ENCODE measurements at places on chromosomes 13 and 19. TPM values are rescaled to one million over a fixed set of nuclear protein-coding genes. Genes with fewer than 3 reads are reported as not detected.

The LGALS7B gene
- total RNA-seq: not detected

GRCh38 chr13:48901781-48902180, 73.9 kb upstream of the FNDC3A start:
- no peak overlapping the region for H3K4me3 ChIP-seq
- H3K27me3 ChIP-seq: no peaks in the 10 kb centered on the region
- H3K27ac ChIP-seq: no peak overlapping the region
- H3K4me1 ChIP-seq: no peaks in the 10 kb centered on the region

DNA sequence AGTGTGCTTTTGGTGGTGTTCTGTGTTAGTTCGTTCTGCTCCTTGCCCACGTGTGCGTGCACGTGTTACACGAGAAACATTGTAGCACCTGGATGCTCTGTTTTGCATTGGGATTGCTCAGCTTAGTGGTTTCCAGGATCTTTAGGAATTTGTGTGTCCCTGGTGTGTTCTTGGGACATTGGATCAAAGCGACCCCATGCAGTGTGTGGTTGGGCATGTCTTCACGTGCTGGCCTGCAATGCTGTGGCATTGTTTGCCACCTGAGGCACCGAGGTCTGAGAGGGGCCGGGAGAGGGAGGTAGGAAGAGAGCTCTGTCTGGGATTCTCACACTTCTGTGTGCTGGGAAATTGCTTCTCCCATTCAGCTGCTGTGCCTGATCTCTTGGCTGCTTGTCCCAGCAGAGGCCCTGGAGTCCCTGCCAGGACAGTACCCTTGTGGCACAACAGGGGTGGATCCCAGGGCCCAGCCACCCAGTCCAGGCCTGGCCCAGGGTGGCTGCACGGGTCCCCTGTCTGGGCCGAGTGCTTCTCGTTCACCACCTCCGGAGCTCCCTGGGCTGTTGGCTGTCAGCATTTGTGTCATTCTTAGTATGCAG, 11.3 kb downstream of the PLEKHJ1 start:
- H3K4me1 ChIP-seq: no peaks in the 10 kb centered on the region
- H3K36me3 ChIP-seq: peaks cover 3% of the 10 kb centered on the region
- no peak overlapping the region for H3K27ac ChIP-seq
- H3K27me3 ChIP-seq: no peaks in the 10 kb centered on the region
- DNase-seq: no peak
- H3K4me3 ChIP-seq: no peak overlapping the region

GRCh38 chr19:13425151-13425550, 81.1 kb downstream of the CACNA1A start:
- peaks cover 7% of the 10 kb centered on the region for H3K4me1 ChIP-seq
- no peaks in the 10 kb centered on the region for H3K27me3 ChIP-seq
- no peak overlapping the region for H3K27ac ChIP-seq
- no peaks in the 10 kb centered on the region for H3K36me3 ChIP-seq
- peak; percentile 38 for DNase-seq

- DNase-seq: no peak
- no peaks in the 10 kb centered on the region for H3K27me3 ChIP-seq
- no peak overlapping the region for H3K4me3 ChIP-seq
- H3K27ac ChIP-seq: no peak overlapping the region
- H3K36me3 ChIP-seq: no peaks in the 10 kb centered on the region
- H3K4me1 ChIP-seq: no peaks in the 10 kb centered on the region
Observed at GRCh38 chr13:52835071-52835839, 13.2 kb downstream of the PCDH8 start.

- no peak for DNase-seq
- H3K4me3 ChIP-seq: no peak overlapping the region
- H3K4me1 ChIP-seq: no peaks in the 10 kb centered on the region
- H3K27me3 ChIP-seq: no peaks in the 10 kb centered on the region
- no peak overlapping the region for H3K27ac ChIP-seq
- no peaks in the 10 kb centered on the region for H3K36me3 ChIP-seq
Observed at GRCh38 chr19:48244281-48244680, 11.4 kb downstream of the CARD8 start.

DNA sequence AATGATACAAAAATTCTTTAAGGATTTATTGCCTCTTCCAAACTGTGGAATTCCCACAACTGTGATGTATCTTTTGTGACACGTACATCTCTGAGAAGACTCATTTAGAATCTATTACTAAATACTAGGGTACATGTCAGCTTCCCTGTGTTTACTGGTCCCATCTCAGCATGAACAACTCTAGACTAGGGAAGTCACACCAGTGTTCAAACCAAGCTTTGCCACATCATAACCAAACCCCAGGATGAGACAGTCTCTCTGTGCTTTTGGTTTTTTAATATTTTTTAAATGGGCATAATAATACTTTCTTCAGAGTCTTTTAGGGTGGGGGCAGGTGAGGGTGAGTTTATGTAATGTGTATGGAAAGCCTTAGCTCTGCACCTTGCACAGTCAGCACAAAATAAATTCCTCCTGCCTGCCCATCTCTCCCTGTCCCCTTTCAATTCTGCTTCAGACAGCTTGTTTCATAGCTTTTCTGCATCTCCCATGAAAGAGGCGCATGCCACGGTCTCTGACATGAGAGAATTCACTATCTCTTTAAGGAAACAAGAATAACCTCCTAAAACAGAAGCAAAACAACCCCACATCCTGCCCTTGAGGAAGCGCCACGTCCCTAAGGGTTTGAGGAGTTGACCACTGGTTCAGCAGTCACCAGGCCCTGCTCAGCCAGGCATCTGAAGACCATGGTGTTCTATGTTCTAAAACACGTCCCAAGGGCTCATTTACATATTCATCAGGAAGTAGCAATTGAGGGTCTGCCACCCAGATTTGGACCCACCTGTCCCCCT, 174.5 kb downstream of the USP12 start:
- H3K4me3 ChIP-seq: no peak overlapping the region
- H3K27me3 ChIP-seq: no peaks in the 10 kb centered on the region
- DNase-seq: no peak
- H3K36me3 ChIP-seq: no peaks in the 10 kb centered on the region

DNA sequence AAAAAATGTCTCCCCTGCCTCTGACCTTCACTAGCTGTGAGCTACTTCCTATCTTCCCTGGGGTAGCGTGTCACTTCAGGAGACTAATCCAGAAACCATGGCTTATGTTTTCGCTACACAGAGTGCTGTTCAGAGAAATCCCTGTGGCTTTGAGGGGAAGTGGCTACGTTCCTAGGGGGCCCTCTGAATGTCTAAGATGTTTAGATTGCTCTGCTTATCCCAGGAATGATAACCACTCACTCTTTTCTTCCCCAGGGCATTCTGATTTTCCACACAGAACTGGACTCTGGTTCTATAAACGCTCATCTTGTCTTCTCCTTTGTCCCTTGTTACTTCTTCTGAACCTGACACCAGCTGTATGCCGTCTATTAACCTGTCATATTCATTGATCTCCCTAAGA, 572.5 kb downstream of the OLFM4 start:
- no peak overlapping the region for H3K4me3 ChIP-seq
- DNase-seq: no peak
- H3K27ac ChIP-seq: no peak overlapping the region
- no peaks in the 10 kb centered on the region for H3K27me3 ChIP-seq

DNA sequence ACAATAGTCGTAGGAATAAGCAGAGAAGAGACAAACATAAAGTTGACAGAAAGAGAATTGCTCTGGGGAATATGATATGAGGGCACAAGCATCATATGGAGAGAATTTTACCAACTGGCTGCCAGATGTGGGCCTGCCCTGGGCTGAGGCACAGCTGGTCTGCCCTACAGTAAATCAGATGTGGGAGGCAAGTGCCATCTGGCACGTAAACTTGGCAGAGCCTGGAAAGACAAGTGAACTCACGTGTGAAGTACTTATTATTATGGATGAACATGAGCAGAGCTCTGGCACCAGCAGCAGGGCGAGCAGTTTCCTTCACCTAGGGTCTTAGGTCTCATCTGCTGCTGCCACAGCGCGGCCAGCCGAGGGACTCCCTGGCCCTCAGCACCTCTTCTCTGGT, 20.6 kb downstream of the PCDH8 start:
- H3K27me3 ChIP-seq: no peaks in the 10 kb centered on the region
- H3K36me3 ChIP-seq: no peaks in the 10 kb centered on the region
- no peak for DNase-seq
- no peaks in the 10 kb centered on the region for H3K4me1 ChIP-seq
- no peak overlapping the region for H3K4me3 ChIP-seq
- H3K27ac ChIP-seq: no peak overlapping the region

DNA sequence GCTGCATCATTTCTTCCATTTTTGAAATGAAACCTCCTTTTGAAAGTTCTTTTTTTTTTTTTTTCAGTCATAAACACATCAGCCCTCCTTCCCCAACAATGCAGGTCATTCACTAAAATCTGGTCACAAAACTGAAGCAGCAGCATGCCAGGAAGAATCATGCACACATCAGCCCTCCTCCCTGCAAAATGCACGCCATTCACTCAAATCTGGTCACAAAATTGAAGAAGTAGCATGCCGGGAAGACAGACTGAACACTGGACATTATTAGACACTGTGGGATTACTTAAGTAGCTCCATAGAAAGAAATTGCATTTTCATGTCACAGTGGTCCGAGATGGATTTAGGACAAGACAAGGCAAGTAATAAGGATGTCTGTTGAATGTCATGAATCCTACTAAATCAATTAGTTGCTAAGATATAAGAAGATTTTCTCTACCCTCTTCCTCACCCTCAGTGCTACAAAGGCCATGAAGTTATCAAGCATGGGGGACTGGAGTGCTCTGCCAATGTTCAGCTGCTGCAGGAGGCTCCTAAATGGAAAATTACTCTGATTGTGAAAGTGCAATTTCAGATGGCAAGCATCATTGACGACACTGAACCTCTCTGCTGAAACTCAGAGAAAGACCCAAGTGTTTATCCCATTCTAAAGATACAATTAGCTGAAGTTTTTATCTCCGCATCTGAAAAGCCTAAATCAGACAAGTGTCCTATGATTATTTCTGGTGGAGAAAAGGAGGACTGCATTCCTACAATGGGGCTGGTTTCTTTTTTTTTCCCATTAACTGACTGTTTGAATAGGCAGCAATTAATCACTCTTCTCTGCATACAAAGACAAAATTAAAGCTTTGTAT, 913.2 kb downstream of the DIAPH3 start:
- H3K27ac ChIP-seq: no peak overlapping the region
- H3K27me3 ChIP-seq: no peaks in the 10 kb centered on the region
- H3K4me1 ChIP-seq: peaks cover 9% of the 10 kb centered on the region
- no peak overlapping the region for H3K4me3 ChIP-seq
- no peak for DNase-seq
- no peaks in the 10 kb centered on the region for H3K36me3 ChIP-seq

The IGFL2 gene
- total RNA-seq: 57.7 TPM

DNA sequence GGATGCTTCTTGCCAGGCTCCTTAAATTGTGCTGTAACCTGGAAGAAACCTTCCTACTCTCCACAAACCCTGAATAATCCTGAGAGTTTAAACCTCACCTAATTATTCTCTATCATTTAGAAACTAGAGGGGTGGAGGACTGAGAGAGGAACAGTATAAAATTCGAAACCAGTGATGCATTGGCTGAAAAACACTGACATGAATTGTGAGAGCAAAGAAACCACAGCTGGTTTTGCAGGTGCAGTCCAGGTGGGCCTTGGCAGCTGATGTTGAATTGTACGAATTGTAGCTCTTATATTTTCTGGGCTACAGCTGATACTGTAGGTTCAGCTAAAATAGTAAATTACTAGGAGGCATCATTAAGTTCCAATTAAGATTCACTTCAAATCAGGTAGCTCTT, 227.0 kb upstream of the SLITRK5 start:
- H3K36me3 ChIP-seq: no peaks in the 10 kb centered on the region
- DNase-seq: no peak
- H3K4me1 ChIP-seq: no peaks in the 10 kb centered on the region

Measured in Caco-2 (cell line).